ENCODE measurements at places on chromosomes 2 and 18. TPM values are rescaled to one million over a fixed set of nuclear protein-coding genes. Genes with fewer than 3 reads are reported as not detected.

DNA sequence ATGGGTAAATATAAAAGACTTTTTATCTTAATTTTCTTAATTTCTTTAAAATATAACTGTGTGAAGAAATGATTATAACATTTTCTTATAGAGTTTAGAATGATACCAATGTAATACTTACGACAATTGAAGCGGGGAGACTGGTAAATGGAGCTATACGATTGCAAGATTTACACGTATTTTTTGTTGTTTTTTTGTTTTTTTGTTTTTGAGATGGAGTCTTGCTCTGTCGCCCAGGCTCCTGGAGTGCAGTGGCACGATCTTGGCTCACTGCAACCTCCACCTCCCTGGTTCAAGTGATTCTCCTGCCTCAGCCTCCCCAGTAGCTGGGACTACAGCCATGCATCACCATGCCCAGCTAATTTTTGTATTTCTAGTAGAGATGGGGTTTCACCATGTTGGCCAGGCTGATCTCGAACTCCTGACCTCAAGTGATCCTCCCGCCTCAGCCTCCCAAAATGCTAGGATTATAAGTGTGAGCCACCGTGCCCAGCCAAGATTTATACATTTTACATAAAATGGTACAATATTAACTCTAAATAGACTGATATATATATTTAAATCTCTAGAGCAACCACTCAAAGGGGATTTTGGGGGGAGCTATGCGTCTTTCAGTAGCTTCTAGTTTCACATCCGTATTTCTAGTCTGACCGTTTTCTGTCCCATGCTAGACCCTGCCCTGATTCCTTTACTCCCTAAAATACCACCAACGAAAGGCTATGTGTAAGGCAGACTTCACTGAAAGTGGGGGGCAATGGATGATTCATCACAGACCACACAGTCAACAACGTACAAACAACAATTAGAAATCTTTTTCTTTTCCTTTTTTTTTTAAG lies 28.2 kb upstream of the ATG16L1 start:
- H3K27ac ChIP-seq: no peak overlapping the region
- peaks cover 5% of the 10 kb centered on the region for H3K27me3 ChIP-seq
- H3K4me1 ChIP-seq: no peaks in the 10 kb centered on the region

DNA sequence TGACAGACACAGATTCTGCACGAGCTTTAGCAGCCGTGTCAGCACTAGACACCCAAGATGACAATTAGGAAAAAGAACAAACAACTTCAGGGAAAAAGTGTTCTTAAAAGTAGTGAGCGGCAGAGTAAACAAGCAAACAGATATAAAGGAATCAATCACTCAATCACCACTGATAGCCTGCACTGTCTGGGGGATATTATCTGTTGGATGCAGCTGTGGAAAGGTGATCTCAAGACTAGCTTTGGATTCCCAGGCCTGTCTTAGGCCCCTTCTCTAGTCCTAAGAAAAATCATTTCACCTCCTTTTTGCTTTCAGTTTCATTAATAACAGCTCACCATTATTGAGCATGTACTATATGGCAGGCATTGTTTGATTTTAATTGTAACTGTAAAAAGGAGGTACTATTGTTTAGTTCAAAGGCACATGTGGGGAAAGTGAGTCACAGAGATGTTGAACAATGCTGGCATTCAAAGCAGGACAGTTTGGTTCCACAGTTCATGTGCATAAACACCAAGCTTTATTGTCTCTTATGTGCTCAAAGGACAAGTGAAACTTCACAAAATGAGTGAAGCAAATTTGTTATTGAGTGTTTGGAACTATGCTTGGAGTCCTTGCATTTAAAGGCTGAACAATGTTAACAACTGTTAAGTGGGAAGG lies 147.3 kb upstream of the TCF4 start:
- H3K27me3 ChIP-seq: no peaks in the 10 kb centered on the region
- no peak overlapping the region for H3K4me3 ChIP-seq
- no peaks in the 10 kb centered on the region for H3K36me3 ChIP-seq
- peak; percentile 51 for DNase-seq
- H3K27ac ChIP-seq: no peak overlapping the region
- peaks cover 12% of the 10 kb centered on the region for H3K4me1 ChIP-seq

DNA sequence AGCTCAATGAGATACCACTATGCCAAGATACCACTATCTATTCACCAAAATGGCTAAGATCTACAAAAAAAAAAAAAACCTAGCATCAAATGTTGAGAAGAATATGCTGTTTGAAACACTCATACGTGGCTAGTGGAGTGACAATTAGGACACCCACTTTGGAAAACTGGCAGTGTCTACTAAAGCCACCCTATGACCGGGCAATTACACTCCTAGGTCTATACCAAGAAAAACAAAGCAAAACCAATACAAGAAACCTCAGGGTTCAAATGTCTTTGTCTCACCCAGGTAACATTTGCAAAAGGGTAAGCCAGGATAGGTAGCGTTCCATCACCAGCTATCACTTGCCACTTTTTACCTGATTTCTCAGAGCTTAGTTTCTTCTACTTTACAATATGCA lies 123.6 kb upstream of the CAB39 start:
- no peaks in the 10 kb centered on the region for H3K36me3 ChIP-seq
- no peak overlapping the region for H3K4me3 ChIP-seq
- H3K27ac ChIP-seq: no peak overlapping the region
- H3K27me3 ChIP-seq: no peaks in the 10 kb centered on the region

DNA sequence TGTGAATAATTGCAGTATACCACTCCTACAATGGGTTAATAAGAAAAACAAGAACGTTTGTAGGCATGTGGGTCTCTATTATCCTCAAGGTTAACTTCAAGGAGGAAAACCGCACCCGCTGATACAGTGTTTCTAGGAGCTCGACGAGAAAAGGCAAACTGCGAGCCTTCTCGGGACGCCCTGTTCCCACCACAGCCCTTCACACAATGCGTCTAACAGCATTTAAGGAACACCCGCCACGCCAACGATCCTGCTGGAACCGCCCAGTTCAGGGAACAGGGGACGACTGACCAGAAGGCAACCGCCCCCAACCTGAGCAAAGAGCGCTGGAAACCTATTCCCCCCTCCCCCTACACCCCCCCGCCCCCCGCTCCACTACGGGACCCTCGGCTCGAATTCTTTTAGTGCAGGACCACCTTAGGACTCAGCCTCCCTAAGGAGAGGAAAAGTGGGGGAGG lies 710 bp upstream of the TMSB10 start:
- peaks cover 7% of the 10 kb centered on the region for H3K4me1 ChIP-seq
- no peaks in the 10 kb centered on the region for H3K36me3 ChIP-seq
- H3K27ac ChIP-seq: no peak overlapping the region
- H3K27me3 ChIP-seq: no peaks in the 10 kb centered on the region
- H3K4me3 ChIP-seq: peak overlapping the region; percentile 99

DNA sequence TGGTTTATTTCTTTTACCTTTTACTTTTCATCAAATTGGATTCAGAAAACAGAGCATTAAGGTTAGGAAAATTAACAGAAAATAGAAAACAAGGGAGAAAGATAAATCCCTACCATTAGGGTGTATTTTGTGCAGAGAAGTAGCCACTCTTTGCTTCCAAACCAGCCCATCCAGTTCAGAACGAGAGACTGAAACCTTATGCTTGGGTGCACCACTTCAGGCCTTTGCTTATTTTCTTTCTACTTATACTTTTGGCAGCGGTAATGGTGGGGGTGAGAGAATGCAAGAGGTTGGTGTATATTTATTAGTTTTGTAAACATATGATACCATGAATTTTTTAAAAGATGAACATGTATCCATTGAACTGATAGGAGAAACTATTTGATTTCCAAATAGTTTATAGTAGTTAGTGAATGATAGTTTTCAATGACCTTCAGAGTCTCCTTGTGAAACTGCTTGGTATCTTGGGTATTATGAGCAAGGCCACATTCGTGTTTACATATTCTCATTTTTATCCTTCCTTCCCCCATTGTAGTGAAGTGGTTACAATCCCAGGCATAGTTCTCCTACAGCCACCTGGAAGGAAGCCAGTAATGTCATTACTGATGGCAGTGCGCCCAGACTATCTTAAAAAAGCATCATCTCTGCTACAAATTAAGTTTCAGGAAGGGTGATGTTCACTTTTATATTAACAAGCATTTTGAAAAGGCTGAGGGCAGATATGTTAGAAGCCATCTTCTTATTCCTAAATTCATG lies 60.8 kb downstream of the MFSD6 start:
- H3K27me3 ChIP-seq: no peaks in the 10 kb centered on the region
- no peaks in the 10 kb centered on the region for H3K36me3 ChIP-seq
- H3K4me1 ChIP-seq: peaks cover 9% of the 10 kb centered on the region
- H3K4me3 ChIP-seq: no peak overlapping the region
- DNase-seq: peak; percentile 98
- H3K27ac ChIP-seq: peak overlapping the region; percentile 75

DNA sequence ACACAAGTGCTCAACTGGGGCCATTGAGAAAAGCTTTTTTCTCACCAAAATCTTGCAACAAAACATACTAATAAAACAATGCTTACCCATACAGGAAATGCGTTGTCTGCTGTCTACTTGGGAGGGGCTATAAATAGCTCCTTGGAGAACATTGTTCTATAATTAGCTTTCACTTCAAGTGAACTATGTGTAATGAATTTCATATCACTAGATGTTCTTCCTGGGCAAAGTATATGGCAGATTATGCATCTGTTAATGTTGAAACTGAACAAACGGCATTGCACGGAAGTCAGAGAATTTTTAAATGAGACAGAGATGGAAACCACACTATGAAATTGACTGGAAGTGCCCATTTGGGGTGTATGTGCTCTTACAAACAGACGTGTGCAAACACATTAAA lies 6.4 kb upstream of the NPAS2 start:
- peak overlapping the region; percentile 51 for H3K27ac ChIP-seq
- H3K36me3 ChIP-seq: no peaks in the 10 kb centered on the region
- H3K4me1 ChIP-seq: peaks cover 30% of the 10 kb centered on the region
- H3K27me3 ChIP-seq: no peaks in the 10 kb centered on the region

GRCh38 chr18:79513381-79514081 lies 117.8 kb downstream of the NFATC1 start:
- H3K27me3 ChIP-seq: no peaks in the 10 kb centered on the region
- H3K36me3 ChIP-seq: no peaks in the 10 kb centered on the region
- peaks cover under 1% of the 10 kb centered on the region for H3K4me1 ChIP-seq
- no peak for DNase-seq
- H3K27ac ChIP-seq: no peak overlapping the region
- no peak overlapping the region for H3K4me3 ChIP-seq

- H3K27me3 ChIP-seq: no peaks in the 10 kb centered on the region
- no peak overlapping the region for H3K27ac ChIP-seq
These were observed 67.8 kb downstream of the RTP5 start for GRCh38 chr2:241937297-241937696.

DNA sequence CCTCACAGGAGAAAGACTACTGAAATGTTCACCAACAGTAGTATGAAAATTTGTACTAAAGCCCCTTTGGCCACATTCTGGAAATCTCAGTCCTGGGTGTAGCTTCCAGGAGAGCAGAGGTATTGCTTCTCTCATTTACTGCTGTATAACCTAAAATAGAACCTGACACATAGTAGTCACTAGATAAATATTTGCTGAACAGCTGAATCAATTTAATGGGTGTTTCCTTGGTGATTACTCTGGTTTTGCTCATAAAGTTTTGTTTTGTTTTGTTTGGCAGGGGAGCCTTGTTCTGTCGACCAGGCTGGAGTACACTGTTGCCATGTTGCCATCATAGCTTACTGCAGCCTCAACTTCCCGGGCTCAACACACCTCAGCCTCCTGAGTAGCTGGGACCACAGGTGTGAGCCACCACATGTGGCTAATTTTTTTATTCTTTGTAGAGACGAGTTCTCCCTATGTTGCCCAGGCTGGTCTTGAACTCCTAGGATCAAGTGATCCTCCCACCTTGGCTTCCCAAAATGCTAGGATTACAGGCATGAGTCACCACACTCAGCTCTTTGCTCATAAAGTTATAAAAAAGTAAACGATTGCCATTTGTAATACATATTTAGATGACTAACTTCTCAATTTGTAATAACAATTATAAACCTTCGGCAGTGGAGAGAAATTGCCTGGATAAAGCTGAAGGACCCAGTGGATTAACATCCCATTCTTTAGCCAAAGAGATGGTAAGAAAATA lies 11.5 kb upstream of the PARD3B start:
- peaks cover 19% of the 10 kb centered on the region for H3K4me1 ChIP-seq
- H3K27me3 ChIP-seq: no peaks in the 10 kb centered on the region
- H3K4me3 ChIP-seq: no peak overlapping the region
- no peaks in the 10 kb centered on the region for H3K36me3 ChIP-seq
- peak; percentile 20 for DNase-seq

GRCh38 chr18:39480494-39481195 lies 1915.0 kb upstream of the CELF4 start:
- DNase-seq: peak; percentile 19
- H3K36me3 ChIP-seq: no peaks in the 10 kb centered on the region
- no peaks in the 10 kb centered on the region for H3K27me3 ChIP-seq
- no peak overlapping the region for H3K27ac ChIP-seq
- no peak overlapping the region for H3K4me3 ChIP-seq

DNA sequence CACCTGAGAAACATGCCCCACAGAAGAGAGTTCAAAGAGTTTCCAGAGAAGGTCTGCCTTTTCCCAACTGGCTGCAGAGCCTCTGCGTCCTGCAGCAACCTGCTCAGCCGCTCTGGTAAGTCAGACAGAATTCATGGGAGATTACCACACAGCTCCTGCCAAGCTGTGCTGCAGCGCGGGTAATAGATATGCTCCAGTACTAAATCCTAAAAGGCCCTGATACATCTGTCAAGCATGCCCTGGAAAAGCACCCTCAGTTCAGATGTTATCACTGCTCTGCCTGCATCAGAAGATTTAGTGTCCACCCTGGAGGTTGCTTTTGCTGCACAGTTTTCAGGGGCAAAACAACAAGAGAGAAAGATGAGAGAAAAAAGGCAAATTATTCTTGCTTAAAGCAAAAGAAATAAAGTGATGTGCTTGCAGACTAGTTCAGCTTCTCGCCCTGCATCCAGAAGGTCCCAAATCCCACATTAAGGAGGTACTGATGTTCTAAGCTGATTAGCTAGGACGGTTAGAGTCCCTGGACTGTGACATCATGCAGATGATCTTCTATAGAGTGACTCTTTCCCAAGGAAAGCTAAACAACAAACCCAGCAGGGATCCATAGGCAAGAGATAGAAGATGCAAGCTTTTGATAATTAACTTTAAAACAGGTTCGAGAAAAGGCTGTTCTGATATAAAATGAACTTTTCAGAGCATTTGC lies 488.6 kb downstream of the BCL11A start:
- no peak overlapping the region for H3K4me3 ChIP-seq
- H3K27me3 ChIP-seq: no peaks in the 10 kb centered on the region
- H3K4me1 ChIP-seq: no peaks in the 10 kb centered on the region
- no peak for DNase-seq
- H3K27ac ChIP-seq: no peak overlapping the region
- no peaks in the 10 kb centered on the region for H3K36me3 ChIP-seq

- no peak for DNase-seq
- H3K27me3 ChIP-seq: no peaks in the 10 kb centered on the region
- H3K4me3 ChIP-seq: no peak overlapping the region
- H3K4me1 ChIP-seq: peaks cover 13% of the 10 kb centered on the region
These were observed 221.1 kb downstream of the C1D start for GRCh38 chr2:67841711-67842110.

DNA sequence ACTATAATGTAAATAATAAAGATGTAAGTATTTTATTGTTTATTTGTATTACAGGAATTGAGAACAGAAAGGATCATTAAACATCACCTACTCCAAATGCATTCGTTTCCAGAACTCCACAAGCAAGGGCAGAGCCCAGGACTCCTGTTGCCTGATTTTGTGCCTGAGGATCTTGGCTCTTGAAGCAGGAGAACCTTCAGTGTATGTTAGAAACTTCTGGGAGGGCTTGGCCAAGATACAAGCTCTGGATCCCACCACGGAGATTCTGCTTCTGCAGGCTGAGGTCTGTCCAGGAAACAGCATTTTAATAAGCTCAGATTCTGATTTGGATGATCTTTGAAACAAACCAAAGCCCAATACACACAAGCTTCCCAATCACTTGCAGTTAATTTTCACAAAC lies 142.4 kb upstream of the SOX11 start:
- H3K36me3 ChIP-seq: no peaks in the 10 kb centered on the region
- H3K27ac ChIP-seq: no peak overlapping the region
- no peak for DNase-seq
- H3K4me1 ChIP-seq: no peaks in the 10 kb centered on the region

Gene IL36RN
- not detected for total RNA-seq

Gene HADHA
- total RNA-seq: 151 TPM

Gene C2orf92
- total RNA-seq: 4.2 TPM

Data from endothelial cell of umbilical vein (primary cell).